ENCODE measurements at places on chromosomes 1 and 21.
A peak's percentile ranks its signal among the peaks of the same experiment; 100 is the strongest.

DNA sequence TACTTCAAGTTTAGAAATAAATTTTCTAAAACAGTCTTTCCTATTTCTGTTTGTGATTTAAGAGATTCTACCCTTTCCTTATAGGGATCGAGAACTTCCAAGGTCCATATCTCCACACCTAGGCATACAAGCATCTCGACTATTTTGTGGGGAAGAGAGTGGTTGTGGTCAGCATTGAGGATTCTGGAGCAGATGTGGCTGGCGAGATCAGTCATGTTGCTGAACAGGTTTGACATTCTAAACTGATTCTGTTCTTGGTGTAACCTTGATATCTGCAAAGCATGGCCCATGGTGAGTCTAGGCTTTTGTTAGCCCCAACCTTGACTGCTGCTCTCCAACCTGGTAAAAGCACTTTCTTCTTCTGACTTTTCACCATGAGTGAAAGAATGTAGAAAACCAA lies 167.6 kb upstream of the POGK start:
- DNase-seq, result no peak

DNA sequence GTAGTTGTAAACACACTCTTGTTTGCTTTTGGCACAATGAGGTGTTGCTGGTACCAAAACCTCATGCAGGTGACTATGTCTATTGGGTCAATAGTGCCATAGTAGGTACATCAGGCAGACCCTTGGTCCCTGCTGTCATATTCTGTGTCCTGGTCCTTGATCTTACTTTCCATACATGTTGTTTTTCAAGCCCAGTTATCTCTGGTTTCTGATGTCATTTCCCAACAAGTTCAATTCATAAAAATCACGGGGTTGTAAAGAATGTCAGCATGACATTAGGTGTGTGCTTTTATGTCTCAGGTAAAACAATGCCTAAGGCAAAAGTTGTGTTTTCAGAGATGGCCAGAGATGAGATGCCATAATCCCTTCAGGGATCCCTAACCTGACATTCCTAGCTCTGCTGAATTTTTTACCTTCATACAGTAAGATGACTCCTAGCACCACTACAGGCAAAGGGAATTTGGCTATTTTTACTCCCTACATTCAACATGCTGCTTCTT lies 390.3 kb upstream of the PKN2 start:
- DNase-seq, result no peak

DNA sequence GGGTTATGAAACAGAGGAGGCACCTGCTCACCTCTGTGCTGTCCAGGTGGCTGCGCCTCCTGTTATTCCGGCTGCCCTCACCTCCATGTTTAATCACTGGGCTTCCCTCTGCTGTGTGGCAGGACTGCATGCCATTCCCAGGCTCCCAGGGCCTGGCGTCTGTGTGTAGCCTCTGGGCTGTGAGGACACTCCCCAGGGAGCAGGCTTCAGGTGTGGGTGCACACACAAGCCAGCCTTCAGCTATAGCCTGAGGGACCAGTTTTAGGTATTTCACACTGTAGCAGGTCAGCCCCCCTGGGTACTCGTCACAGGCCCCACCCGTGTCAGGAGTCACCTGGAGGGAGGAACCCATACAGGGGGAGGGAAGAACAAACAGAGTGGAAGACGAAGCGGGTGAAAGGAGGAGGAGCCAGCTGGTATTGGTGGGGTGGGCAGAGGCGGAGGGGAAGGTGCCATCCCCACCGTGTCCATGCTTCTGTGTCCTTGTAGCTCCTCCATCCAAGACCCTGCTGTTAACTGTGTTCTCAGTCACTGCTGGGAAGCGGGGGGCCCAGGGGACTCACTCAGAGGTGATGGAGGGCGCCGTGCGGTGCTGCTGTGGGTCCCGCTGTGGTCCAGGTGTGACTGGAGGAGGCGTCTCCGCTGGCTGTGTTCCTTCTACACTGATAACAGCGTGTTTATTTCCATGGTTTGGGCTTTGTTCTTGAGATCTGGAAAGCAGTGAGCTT lies 158.6 kb downstream of the PGBD5 start:
- no peak for DNase-seq

- DNase-seq, result no peak
Measured at GRCh38 chr1:112904071-112904830, 51.7 kb downstream of the SLC16A1 start.

DNA sequence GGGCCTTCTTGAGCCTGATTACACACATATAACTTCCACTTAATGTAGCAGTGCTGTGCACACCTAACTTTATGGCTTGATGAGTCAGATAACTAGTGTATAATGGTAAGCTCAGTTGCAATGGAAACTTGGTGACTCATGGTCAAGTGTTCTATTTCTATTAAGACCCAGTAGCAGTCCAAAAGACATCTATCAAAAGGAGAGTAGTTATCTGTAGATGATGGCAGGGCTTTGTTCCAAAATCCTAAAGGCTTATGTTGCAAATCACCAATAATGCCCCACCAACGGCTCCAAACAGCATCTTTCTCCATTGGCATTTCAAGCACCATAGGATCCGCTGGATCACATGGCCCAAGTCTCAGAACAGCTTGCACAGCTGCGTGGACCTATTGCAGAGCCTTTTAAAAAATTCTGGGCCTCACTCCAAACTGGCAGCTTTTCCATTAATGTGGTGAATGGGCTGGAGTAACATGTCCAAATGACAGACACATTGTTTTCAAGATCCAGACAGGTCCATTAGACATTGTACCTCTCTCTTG lies 566.8 kb upstream of the USP24 start:
- DNase-seq, result no peak

GRCh38 chr1:91160363-91161075 lies 138.7 kb upstream of the ZNF644 start:
- no peak for DNase-seq

GRCh38 chr1:208078752-208079151 lies 165.4 kb downstream of the PLXNA2 start:
- DNase-seq, result no peak

DNA sequence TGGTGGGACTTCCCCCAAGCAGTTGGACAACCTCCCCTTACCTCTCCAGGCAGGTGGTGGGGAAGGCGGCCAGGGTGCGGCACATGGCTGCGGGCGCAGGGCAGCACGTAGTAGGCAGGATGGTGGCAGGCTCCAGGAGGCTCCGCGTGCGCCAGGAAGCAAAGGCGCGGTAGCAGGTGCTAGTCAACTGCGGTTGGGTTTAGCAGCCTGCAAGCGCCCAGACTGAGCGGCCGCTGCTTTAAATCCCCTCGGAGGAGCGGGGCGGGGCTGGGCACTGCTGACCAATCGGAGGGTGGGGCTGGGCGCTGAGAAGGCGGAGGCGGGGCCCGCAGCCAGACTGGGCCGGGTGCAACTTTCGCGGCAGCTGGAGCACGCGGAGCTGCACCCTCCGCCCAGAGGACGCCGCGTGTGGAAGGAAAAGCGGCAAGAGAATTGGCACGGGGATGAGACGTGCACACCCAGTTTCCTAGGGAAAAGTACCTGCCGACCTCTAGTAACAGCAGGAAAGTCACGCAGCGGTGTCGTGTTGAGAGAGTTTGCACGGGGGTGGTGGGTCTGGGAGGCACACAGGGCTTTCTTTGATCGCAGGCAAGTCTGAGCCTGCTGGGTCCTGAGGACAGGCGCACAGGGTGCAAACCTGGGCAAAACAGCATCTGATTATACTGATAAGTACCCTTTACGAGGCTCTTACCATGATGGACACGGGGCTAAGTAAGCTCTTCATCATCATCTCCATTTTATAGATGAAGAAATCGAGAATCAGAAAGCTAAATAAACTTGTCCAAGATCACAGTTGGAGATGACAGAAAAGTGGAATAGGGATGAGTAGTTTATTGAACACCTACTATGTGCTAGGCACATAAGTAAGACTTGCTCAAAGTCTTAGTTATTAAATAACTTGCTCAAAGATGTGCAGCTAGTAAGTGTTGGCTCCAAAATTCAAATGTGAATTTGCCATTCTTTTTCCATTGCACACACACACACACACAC lies at the start of gene RGS16:
TSS of gene RGS16 (minus strand) at position 215 of the 990 bp plus-strand sequence. CDS start at position 85, 130 bp downstream.
- peak; percentile 80 for DNase-seq

DNA sequence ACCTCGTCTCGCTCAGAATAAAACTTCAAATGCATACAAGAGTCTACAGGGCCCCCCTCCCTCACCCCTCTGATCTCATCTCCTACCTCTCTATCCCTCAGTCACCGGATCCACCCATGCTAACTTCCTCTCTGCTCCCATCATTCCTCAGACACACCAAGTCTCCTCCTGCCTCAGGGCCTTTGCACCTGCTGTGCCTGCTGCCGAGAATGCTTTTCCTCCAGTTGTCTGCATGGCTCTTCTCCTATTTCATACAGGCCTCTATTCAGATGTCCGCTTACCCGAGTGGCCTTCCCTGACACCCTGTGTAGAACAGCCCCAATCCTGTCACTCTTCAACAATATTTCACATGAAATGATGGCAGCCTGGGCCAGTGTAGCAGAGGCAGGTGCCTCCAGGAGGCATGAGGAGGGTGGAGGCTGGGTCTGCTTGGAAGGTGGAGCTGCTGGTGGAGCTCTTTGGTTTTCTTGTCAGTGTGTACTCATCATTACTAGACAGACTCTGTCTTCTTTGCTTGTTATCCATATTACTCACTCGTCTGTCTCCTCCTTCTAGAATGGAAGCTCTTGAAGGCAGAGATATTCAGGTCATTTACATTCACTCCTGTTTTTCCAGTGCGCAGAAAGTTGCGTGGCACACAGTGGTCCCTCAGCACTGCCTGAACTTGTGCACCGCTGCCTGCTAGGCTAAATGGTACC lies 4.2 kb downstream of the SH2D2A start:
- no peak for DNase-seq

DNA sequence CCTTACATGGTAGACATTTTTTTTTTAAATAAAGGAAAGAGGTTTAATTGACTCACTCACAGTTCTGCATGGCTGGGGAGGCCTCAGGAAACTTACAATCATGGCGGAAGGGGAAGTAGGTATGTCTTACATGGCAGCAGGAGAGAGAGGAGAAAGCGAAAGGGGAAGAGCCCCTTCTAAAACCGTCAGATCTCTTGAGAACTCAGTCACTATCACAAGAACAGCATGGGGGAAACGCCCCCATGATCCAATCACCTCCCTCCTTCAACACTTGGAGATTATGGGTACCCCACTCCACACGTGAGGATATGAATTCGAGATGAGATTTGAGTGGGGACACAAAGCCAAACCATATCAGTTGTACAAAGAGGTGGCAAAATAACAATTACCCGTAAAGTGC lies 301.7 kb downstream of the GRIK1 start:
- no peak for DNase-seq

GRCh38 chr1:11301601-11302000 lies 28.6 kb downstream of the UBIAD1 start:
- DNase-seq, result no peak

DNA sequence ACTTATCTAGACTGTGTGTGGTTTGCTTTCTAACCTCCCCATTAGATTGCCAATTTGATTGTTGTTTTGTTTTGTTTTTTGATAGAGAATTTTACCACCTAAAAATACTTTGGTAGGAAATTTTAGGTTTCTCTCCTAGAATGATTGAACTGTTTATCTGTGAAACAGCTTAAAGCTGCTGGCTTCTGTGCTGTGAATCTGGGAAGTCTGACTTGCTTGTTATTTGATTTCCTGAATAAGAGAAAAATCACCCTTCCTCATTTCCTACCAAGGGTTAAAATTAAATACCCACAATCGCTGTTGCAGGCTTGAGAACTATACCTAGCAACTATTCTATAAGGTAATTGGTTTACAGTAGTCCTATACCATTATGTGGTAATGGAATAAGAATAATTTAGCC lies 198.9 kb upstream of the CACYBP start:
- no peak for DNase-seq

DNA sequence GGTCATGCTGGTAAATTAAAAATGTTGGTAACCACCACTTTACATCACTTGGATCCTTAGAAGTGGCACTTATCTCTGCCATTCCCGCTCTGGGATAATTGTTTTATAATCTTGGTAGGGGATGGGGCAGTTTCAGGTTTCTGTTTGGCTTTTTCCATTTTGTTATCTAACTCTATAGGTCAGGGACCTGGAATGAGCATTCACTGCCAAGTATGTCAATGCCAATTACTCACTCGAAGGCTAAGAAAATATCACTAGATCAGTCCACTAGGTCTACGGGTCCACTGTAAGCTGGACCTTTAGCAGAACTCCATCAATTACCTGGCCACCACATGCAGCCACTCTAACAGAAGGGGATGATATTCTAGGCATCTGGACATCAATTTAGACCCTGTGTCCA lies 4.5 kb upstream of the DIP2A start:
- DNase-seq, result no peak

DNA sequence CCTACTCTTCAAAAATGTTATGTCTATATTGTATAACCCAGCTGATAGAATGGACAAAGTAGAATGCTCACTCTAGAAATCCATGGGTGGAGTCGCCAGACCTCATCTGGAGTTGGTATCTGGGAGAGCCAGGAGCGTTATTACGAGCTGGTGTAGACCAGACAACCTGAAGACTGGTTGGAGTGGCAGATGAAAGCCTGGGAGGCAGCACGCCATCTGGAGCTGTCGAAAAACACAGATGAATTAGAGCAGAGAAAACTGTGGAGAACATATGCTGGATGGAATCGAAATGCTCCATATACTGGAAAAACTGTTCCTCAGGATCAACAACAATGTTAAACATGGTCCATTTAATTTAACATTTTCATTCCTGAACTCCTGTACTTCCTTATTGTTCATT lies 333.6 kb downstream of the KCTD3 start:
- DNase-seq, result no peak

DNA sequence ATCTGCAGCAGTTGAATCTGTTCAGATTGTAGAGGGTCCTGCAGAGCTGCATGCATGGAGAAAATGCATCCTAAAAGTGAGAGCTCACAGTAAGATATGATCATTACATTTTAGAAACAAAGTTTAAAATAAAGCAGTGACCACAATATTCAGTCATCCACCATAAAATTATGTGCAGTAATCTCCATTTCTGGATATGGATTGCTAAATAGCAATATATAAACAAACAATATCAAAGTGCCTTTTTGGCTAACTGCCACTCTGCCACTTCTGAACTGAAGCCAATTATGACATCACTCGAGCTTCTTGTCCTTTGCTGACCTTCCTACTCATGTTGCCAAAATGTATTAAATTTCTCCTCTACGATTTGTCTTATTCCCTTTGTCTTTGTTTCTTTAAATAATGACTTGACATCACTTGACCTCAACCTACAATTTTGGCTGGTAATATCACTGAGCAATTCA lies 262.0 kb upstream of the CXADR start:
- DNase-seq, result no peak

GRCh38 chr1:147083919-147084272 lies 88.4 kb downstream of the PRKAB2 start:
- DNase-seq, result no peak

DNA sequence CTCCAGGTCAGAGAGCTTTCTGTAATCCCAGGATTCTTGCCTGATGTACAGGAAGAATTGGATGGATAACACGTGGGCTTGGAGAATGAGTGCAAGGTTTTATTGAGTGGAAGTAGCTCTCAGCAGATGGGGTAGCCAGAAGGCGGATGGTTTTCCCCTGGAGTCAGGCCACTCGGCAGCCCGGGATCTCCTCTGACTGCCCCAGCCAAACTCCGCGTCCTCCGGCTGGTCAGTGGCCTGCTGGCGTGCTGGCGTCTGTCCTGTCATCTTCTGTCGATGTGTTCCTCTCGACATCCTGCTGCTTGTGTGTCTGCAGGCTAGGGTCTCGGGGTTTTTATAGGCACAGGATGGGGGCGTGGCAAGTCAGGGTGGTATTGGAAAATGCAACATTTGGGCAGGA lies 27.4 kb upstream of the GJA9 start:
- no peak for DNase-seq

GRCh38 chr1:212858461-212859265 lies 588 bp downstream of the FLVCR1 start:
- DNase-seq, result no peak
